ENCODE measurements at places on chromosomes 16 and 17. TPM values are rescaled to one million over a fixed set of nuclear protein-coding genes. Genes with fewer than 3 reads are reported as not detected.

DNA sequence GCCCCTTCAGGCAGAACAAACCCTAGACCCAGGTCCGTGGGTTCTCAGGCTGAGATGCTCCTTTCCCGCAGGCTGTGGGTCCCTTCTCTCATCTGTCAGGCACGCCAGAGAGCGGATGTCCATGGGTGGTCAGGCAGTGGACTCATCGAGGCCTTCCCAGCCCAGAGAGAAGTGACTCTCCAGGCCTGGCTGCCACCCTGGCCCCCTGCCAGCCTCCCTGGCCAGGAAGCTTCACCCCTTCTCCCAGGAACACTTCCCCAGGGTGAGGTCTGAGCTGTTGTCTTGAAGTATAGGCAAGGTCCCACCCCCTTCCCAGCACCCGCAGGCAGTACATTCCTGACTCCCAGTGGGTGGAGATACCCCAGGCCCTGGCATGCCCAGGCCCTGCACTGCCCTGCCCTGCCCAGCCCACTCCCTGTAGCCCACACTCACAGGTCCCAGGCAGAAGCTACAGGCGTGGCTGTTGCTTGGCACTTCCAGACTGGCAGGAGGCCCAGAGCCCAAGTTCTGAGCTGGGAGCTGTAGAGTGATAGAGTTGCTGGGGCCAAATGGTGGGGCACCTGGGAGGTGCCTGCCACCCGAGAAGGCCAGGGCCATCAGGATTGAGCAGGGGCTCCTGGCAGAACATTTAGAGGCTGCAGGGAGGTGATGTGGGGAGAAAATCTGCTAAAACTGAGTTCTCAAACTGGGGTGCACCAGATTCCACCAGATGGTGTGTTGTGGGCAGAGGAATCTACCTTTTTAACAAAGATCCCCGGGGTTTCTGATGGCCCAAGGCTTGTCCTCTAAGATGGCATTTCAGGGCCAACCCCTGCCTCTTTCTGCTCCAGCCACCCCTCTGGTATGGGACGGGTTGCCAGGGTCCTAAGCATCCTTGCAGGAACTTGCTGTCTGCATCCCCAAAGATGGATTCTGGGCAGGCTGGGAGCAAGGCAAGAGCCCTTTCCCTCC is 6.7 kb downstream of the ITGA3 start:
- DNase-seq, result peak; percentile 74

DNA sequence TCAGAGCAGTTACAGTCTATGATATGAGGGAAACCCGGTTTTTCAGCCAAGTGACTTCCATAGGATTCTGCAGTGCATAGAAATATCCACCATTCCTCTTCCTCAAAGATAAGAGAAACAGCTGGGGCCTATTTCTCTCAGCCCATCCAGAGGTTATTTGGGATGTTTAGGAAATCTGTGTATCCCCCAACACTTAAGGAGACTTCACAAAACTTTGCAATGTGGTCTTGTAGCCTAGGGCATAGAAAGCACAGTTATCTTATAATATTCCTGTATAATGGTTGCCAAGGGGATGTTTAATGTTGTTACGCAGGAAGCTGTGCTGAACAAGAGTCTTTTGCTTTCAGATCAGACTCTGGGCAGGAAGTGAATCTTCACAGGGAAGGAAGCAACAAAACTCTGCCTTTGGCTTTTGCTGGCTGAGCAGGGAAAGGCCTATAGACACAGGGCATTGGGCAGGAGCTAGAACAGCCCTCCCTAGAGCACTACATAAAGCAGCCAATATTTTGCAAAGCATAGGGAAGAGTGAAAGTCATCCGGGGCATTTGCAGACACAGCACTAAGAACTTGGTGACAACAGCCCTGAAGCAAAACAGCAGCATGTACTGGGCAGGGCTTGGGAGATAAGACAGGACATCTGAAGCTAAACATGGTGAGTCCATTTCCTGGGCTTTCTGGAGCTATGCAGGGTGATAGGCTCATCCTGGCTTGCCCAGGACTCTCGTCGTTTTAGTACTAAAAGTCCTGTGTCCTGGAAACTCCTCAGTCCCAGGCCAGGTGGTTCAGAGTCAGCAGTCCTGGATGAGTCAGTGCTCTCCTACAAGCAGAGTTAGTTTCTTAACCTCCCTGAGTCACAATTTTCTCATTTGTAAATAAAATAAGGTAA is 18.7 kb upstream of the BEAN1 start:
- DNase-seq, result peak; percentile 92

GRCh38 chr17:72872396-72872795 is 220.1 kb downstream of the SLC39A11 start:
- DNase-seq, result no peak

DNA sequence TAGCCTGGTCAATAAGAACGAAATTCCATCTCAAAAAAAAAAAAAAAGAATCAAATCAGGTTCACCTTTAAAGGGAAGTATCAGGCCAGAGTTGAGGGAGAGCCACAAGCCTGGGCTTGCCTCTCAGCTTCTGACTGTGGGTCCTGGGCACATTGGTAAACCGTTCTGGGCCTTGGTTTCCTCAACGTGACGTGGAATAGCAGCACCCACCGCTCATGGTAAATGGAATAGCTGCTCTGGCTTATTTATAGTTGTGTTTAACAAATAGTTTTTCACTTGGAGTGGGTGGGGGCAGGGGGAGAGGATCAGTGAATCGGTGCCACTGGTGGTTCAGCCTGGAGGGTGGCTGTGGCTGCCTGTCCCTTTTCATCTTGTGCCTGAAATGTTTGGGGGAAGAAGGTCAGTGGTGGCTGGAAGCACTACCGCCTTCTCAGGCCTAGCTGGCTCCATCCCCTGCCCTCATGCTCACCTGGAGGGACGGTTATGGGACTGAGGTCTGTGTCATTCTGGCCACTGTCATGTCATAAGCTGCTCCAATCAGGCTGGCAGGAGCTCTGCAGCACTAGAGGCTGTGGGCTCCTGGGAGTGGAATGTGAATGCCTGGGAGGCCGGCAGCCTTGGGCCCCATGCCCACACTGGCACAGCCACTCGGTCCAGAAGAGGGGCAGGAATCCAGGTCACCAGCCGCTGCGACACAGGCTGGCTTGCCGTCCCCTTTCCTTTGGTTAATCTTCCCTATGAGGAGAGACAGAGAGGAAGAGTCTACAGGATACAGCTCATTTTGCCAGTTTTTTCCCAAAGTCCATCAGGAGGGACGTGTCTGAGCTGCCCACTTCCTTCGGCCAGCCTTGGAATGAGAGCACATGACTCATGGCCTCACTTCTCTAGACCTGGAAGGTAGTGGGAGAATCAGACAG is 27.0 kb downstream of the CCR7 start:
- peak; percentile 36 for DNase-seq

DNA sequence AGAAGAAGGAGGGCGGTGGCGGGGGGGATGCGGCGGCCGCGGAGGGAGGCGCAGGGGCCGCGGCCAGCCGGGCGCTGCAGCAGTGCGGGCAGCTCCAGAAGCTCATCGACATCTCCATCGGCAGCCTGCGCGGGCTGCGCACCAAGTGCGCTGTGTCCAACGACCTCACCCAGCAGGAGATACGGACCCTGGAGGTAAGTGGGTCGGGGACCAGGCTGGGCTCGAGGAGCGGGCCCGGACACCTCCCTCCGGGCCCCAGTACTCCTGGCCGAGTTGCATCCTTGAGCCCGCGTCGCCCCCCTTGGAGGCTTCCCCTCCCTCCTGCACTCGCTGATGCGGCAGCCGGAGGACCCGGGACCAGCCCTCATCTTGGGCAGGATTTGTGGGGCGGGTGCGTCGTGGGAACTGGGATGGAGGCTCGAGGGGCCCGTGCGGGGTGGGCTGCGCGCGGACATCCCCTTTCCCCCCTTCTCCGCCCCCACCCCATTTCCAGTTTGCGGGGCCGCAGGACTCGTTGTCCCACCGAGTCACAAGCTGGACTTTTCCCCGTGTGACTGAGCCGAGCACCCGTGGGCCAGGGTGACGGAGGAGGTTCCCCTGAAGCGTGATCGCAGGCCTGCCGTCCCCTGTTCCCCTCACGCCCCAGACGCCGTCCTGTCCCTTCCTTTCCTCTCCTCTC is 572 bp downstream of the KSR1 start:
- DNase-seq, result peak; percentile 17

GRCh38 chr17:17139972-17140589 is 66.1 kb downstream of the PLD6 start:
- DNase-seq, result no peak

CDC27 gene
- total RNA-seq, result 119 TPM

HIGD1B gene
- total RNA-seq, result not detected

C16orf54 gene
- not detected for total RNA-seq
